ENCODE measurements at places on chromosomes 4 and X. TPM values are rescaled to one million over a fixed set of nuclear protein-coding genes. Genes with fewer than 3 reads are reported as not detected.

- no peak for DNase-seq
Observed at GRCh38 chrX:97527725-97528124, 644.0 kb downstream of the RPA4 start.

The CT47C1 gene
- total RNA-seq = not detected

DNA sequence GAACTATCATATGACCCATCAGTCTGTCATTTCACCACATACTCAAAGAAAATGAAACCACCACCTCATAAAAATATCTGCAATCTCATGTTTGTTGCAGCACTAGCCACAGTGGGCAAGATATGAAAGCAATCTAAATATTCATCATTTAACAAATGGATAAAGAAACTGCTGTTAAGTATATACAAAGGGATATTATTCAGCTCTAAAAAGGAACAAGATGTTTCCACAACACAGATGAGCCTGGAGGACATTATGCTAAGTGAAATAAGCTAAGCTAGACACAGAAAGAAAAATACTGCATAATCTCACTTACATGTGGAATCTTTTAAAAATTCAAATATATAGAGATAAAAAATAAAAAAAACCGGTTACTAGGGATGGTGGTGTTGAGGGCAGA lies 108.2 kb upstream of the BRWD3 start:
- DNase-seq = no peak

- no peak for DNase-seq
Observed at GRCh38 chrX:152072236-152072635, 66.1 kb downstream of the MAGEA10 start.

- DNase-seq = no peak
Observed at GRCh38 chr4:24730256-24731001, 64.9 kb upstream of the SOD3 start.

DNA sequence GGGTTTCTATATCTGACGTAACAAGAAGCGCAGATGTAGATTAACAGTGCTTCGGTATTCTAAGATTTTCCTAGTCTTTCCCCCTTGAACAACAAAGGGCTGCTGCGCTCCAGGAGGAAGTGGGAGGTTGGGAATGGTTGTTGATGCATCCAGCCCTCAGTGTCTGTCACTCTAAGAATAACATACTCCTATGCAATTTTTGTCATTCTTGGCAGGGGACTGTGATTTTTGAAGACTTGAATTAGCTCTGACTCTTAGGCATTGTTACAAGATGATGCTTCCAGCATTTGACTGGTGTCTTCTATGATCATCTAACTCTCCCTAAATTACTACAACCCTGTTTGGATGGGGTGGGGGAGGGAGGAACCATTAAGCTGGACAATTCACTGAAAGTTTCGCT lies 394.2 kb downstream of the ARHGAP24 start:
- DNase-seq = no peak

The DGAT2L6 gene
- not detected for total RNA-seq

DNA sequence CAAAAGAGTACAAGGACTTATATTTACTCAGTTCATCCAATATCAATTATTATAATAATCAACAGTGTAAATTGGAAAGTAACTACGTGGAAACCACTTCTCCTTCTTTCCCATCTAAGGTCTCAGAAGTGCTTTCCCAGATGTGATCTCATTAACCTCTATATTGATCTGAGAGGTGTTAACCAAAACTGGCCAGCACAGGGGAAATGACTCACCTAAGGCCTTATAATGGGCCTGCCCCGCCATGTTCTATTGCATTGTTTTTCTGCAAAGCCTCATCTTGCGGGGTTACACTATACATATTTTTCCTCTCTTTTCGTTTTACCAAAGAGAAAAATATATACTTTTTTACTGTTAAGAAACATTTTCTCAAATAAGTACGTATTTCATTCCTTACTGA lies 20.5 kb downstream of the RAB40A start:
- DNase-seq = no peak

GRCh38 chrX:110081740-110082139 lies 78.8 kb downstream of the TMEM164 start:
- DNase-seq = no peak

GRCh38 chr4:140485939-140486338 lies 12.2 kb downstream of the MGAT4D start:
- no peak for DNase-seq

- DNase-seq = no peak
Observed at GRCh38 chrX:23668335-23668734, 1.0 kb downstream of the PRDX4 start.

GRCh38 chr4:134126000-134126560 lies 75.5 kb downstream of the PABPC4L start:
- no peak for DNase-seq

All from breast epithelium (tissue), 4 donors.